ENCODE measurements at places on chromosomes 1 and 21.

DNA sequence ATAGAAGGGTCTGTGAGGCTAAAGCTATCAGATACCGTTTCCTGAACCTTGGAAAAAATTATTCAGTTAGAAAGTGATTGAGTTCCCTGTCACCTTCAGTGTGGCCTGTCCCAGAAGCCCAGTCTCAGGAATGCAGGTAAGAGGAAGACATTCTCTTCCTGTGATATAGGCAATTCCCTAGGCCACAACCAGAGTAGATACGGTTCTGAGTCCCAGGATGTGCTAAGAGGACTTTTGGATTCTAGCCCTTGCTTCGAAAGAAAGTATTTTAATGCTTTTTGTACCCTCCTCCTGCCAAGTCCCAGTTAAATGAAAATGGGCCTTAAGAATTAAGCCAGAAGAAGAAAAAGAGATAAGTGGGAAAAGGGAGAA is 313.5 kb upstream of the PLXNA2 start:
- no peak overlapping the region for H3K4me3 ChIP-seq
- no peaks in the 10 kb centered on the region for H3K4me1 ChIP-seq
- H3K27ac ChIP-seq: no peak overlapping the region
- no peaks in the 10 kb centered on the region for H3K36me3 ChIP-seq

DNA sequence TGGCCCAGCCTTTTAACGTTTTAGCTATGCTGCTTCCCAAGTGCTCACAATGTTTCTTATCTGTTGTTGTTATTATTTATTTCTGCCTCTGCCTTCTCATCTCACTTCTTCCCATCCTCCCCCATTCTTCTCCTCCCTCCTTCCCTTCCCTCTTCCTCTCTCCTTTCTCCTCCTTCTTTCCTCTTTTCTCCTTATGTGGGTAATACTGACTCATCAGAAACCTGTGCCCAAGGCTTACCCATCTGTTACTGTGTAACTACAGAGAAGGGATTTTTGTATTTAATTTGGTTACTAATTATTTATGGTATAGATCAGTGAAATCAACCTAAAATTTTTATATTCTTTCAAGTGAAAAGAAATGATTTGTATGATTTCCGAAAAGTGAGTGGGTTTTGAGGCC is 120.3 kb downstream of the KCNK2 start:
- no peaks in the 10 kb centered on the region for H3K4me1 ChIP-seq
- H3K27me3 ChIP-seq: no peaks in the 10 kb centered on the region
- H3K36me3 ChIP-seq: no peaks in the 10 kb centered on the region
- no peak overlapping the region for H3K4me3 ChIP-seq
- no peak for DNase-seq
- H3K27ac ChIP-seq: no peak overlapping the region

DNA sequence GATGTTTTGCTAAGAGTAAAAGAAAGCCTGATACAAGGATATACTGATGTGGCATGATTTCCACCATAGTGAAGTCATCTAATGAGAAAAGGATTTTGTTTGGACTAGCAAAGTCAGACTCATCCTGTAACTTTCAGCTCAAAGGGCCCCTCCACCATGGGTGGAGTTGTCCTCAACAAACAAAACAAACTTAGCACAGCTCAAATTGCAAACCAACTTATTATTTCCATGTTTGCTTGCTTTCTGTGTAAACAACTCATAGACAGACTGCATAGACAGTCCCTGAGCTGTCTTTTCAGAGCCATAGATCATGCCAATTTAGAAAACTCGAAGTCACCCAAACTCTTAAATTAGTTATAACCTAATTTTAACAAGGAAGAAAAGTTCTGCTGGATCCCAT is 69.4 kb upstream of the VAV3 start:
- no peaks in the 10 kb centered on the region for H3K36me3 ChIP-seq
- no peak overlapping the region for H3K4me3 ChIP-seq
- DNase-seq: no peak
- no peak overlapping the region for H3K27ac ChIP-seq

- H3K36me3 ChIP-seq: no peaks in the 10 kb centered on the region
- no peaks in the 10 kb centered on the region for H3K27me3 ChIP-seq
- no peak overlapping the region for H3K4me3 ChIP-seq
- no peak overlapping the region for H3K27ac ChIP-seq
Observed at GRCh38 chr1:42046761-42047507, 106.3 kb upstream of the GUCA2B start.

- H3K27me3 ChIP-seq: no peaks in the 10 kb centered on the region
- peak overlapping the region; percentile 23 for H3K27ac ChIP-seq
- H3K36me3 ChIP-seq: no peaks in the 10 kb centered on the region
- H3K4me3 ChIP-seq: no peak overlapping the region
- peak; percentile 76 for DNase-seq
- H3K4me1 ChIP-seq: peaks cover 16% of the 10 kb centered on the region
Observed at GRCh38 chr1:175599212-175599705, 144.1 kb downstream of the TNR start.
